Stimulated activated CD8-positive, alpha-beta memory T cell treated with anti-CD3 and anti-CD28 coated beads, Interleukin-2, amount 100 ng/mL, for 48 hours (primary cell): ENCODE measurements at places on chromosomes 12 and 14.
A peak's percentile ranks its signal among the peaks of the same experiment; 100 is the strongest.

GRCh38 chr12:130826151-130826801, 12.8 kb downstream of the STX2 start:
- DNase-seq = peak; percentile 68

- DNase-seq = no peak
Observed at GRCh38 chr14:73645248-73645610, 443 bp downstream of the DNAL1 start.

- no peak for DNase-seq
Observed at GRCh38 chr12:89551747-89552146, 25.9 kb upstream of the POC1B start.

GRCh38 chr12:91704446-91704845, 441.2 kb downstream of the BTG1 start:
- no peak for DNase-seq

- DNase-seq = no peak
Observed at GRCh38 chr12:45285717-45286116, 69.8 kb downstream of the ANO6 start.

DNA sequence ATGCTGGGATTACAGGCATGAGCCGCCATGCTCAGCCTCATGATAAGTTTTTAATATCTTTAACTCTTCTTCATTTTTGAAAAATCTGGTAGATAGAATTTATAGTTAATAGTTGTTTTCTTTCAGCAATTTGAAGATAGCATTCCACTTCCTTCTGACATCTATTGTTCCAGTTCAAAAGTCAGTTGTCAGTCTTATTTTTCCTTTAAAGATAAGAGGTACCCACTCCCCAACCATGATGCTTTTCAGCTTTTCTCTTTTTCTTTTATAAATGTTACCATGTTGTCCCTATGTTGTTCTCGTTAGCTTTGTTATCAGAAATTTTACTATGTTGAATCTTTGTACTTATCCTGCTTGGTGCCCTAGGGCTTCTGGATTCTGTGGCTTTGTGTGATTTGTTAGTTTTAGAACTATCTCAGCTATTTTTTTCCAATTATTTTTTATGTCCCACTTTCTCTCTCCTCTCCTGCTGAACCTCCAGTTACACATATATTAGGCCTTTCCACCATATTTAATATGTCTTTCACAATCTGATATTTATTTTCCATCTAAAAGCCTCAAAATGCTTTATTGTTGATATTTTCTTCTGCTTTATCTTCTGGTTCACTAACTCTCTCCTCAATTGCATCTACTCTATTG, 181.6 kb upstream of the FOXN3 start:
- no peak for DNase-seq

DNA sequence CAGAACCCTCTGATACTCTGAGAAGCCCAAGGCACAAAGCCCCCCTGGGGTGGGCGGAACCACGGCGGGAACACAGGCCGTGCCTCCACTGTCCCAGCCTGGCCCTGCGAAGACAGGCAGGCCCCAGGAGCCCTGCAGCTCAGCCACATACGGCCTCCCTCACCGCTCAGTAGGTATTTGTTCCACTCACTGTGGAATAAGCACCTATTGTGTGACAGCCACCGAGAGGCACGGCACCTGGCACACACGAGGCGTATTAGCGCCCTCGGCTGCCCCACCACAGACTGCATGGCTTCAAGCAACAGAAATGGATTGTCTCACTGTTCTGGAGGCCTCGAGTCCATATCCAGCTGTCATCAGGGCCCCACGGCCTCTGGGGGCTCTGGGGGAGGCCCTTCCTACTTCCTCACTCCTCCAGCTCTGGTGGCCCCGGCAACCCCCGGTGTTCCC, 66.3 kb downstream of the NCOR2 start:
- DNase-seq = no peak

DNA sequence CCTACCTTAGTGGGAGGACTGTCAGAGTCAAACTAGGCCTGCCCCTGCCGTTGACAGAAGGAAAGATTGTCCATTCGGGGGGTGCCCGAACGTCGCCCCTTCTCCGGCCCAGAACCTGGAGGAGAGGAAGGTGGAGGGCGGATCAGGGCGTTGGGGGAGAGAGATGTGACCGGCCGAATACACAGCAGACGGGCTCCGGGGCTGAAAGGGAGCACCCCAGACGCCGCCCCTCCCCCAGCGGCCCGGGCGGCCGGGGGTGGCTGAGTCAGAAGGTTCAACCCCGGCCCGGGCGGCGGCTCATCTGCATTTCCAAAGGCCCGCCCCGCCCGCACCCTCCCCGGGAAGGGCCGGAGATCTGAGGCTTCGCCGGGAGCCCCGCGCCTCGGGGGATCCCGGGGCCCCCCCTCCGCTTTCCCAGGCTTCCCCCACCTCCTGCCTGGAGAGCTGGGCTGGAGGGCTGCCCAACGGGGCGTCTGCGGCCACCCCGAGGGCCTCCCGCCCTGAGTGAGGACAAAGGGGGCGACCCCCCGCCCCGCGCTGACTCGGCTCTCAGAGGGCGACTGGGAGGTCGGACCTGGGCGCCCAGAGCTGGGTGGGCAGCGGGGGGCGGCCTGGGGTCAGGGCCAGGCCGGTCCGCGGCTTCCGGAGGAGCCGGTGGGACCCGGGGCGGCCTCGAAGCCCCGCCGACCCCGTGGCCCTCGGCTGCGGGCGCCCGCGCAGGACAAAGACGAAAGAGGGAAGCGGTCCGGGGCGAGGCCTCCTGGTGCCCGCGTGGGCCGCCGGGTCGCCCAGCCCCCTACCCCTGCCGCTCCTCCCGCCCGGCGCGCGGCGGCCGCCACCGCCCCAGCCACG, 3.7 kb upstream of the SETD1B start:
- DNase-seq = peak; percentile 79

DNA sequence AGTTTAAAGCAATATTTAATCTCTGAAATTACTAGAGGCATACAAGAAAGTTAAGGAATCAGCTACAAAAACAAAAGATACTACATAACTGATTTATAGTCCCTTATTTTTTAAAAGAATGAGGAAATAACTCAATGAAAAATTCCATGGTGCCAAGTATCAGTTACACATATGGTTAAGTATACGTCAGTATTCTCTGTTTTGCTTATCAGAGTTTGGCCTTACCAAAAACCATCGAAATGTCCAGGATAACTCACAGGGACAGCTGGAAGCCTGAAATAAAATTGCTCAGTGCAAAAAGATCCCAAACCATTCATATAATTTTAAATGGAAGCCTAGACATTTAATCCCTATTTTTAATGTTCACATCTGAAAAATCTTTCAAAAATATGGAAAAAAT, 3.6 kb downstream of the CFL2 start:
- DNase-seq = no peak

GRCh38 chr14:103103461-103104388, 9.2 kb downstream of the EXOC3L4 start:
- no peak for DNase-seq

- no peak for DNase-seq
Observed at GRCh38 chr14:84760489-84761126, 769.3 kb upstream of the FLRT2 start.

DNA sequence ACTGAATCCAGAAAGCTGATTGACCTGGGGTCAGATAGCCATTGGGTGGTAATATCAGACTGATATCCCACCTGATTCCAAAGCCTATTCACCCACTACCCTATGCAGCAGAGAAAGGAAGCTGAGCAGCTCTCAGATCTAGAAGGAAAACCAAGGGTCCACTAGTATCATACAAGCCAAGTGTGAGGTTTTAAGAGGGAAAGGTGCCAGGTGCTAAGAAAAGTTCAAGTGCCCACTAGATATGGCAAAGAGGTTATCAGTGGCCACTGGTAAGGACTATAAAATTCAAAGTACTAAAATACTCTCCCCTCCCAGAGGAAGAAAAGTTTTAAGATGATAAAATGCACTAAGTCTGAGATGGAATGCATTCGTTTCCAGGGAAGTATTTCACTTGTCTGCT, 85.6 kb downstream of the PPM1H start:
- DNase-seq = no peak

- DNase-seq = no peak
Observed at GRCh38 chr14:91464615-91465205, 45.4 kb downstream of the PPP4R3A start.

DNA sequence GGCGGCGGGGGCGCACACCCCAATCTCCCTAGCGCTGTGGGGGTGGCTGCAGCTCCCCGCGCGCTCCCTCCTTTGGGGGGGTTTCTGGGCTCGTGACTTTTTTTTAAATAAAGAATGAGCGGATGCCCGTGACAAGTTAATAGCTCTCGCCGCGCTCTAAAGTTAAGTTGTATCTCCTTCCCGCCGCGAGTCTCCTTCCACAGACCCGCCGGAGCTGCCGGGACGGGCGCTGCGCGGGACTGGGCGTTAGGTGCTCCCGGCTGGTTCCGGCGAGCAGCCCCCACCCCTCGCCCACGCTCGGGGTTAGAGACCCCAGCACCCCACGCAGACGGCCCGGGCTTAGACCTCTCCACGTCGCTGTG, 82.6 kb upstream of the HMGA2 start:
- DNase-seq = no peak
